ENCODE measurements at places on chromosomes 1 and 21.

DNA sequence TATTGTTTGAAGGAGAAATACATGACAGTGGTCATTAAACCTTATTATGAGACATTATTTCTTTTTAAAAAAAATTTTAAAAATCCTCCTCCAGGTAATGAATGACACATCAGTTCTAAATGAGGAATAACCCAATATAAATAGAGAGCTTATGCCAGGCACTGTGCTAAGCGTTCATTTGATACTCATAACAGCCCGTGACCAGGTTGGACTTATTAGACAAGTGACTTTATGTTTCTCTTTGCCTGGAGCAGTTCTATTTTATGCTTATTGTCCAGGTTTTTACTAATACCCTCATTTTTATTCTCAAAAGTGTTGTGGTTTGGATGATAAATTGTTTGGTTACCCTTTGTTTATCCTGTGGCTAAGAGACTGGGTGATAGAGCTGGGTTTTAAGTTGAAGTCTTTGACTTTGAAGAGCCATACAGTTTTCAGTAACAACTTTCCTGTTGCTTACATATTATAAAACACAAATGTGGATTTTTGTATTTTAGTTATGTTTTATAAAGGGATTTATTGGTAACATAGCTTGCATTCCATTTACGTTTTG, 84.2 kb downstream of the RABGAP1L start:
- DNase-seq: no peak

- no peak for DNase-seq
Observed at GRCh38 chr1:225533238-225533637, 105.4 kb upstream of the LBR start.

DNA sequence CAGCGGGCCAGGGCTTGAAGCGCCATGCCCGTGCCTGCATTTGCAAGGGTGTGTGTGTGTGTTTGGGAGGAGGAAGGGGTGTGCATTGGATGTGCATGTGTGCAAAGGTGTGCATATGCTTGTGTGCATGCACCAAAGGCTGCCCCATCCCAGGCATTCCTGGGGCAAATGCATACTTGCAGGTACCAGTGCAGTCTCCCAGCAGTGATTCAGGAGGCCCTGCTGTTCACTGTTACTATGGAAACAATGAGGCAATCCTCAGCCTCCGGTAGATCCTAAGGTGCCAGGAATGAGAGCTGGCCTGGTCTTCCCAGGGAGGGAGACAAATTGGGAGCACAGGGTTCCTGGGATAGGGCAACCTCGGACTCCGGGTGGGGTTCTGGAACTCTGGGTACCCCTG, 7.5 kb upstream of the FNDC5 start:
- no peak for DNase-seq

DNA sequence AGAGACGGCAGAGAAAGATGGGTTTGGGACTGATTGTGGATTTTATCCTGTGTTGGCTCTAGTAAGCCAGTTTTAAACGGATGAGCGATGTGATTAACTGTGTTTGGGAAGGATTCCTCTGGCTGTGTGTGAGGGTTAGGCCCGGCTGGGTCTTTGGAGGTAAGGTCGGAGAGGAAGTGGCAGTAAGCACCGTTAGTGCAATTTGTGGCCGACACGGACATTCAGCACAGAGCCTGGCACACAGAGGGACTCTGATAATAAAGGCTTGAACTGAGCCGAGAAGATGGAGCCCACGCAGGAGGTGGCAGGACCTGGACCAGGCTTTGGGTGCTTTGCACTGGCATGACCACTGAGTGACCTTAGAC, 1.3 kb downstream of the MTFR1L start:
- no peak for DNase-seq

DNA sequence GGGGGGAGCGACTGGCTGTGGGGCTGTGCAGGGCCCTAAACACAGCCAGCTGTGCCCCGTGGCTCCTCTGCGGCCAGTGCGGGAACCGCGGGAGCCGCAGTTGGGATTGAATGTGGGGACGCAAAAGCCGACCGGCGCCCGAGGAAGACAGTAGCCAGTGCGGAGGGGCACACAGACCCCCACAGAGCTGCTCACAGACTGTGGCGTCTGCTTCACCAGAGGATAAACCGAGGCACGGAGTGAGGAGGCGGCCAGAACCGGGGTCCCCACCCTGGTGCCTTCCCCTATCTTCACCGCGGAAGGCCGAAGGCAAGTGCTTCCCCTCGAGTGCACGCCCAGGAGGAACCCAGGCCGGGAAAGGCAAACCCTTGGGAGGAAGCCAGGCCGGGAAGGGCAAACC, 8.7 kb upstream of the TMEM52 start:
- no peak for DNase-seq

DNA sequence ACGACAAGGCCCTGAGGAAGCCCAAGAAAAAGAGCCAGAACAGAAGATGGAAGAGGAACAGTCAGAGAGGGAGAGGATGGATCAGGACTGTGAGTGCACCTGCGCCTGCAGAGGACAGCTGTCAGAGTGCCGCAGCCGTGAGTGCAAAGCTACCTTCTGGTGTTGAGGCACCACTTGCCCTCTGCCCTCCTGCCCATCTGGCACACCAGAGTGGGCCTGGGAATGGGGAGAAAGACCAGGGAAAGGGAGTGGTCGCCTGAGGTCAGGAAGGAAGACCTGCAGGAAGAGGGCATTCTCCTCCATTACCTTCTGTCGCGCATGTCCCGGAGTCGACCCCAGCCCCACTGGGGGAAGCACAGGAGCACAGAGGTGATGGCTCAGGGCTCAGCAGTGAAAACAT, 26.2 kb downstream of the VASH2 start:
- no peak for DNase-seq

GRCh38 chr1:25608488-25609178, 8.0 kb upstream of the MAN1C1 start:
- DNase-seq: peak; percentile 89

- no peak for DNase-seq
Observed at GRCh38 chr1:94475232-94475631, 57.0 kb downstream of the ABCD3 start.

DNA sequence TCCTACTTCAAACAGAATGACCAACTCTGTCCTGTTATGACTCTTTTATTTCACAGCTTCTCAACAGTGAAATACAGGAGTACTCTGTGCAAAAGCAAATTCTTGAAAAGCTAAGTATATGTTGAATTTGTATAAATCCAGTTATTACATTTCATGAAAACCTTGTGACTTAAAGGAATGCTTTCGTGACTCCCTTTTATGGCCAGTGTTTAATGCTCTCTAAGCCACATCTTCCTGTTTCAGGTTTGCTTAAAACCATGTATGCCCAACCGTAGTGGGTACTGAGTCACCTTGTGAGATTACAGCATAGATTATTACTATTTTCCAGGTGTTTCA, 40.2 kb upstream of the KIF1B start:
- no peak for DNase-seq

DNA sequence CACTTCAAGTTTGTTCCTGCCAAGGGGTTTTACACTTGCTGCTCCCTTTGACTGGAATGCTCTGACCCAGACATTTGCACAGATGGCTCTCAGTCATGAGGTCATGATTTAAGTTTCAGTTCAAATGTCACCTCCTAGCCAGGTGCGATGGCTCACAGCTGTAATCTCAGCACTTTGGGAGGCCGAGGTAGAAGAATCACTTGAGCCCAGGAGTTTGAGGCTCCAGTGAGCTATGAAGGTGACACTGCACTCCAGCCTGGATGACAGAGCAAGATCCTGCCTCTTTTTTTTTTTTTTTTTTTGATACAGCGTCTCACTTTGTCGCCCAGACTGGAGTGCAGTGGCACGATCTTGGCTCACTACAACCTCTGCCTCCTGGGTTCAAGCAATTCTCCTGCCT, 4.5 kb upstream of the ZMYM4 start:
- DNase-seq: no peak

DNA sequence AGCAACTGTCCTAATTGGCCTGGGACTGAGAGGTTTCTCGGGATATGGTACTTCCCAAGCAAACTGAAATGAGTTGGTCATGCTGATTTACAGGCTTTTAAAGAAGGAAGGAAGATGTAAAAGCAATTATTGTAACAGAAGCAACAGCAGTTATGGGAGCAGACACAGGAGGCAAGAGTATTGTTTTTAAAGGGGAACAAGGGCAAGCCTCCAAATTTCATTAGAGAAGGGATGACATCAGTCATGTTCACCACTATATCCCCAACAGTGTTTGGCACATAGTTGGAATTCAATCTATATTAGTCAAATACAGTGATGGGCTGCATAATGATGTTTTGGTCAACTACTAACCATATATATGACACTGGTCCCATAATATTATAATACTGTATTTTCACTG, 46.0 kb upstream of the JUN start:
- DNase-seq: no peak

- no peak for DNase-seq
Observed at GRCh38 chr1:105088166-105088565, 1338.5 kb downstream of the AMY1C start.

DNA sequence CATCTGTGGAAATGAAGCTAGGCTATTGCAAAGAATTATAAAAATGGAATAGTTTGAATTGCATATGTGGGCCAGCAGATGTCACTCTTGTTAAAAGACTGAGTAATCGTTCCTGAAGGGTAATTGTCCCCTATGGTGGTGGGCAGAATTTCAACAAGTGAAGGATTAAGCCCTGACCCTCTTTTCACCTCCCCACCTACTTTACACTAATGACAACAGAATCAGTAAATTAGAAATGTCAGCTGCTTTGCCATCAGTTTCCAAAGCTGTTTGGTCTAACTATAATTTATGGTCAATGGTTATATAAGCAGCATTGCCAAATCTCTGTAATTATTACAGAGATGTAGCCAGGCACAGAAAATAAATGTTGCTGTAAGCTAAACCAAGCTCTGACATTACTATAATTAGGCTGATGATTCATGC, 898.6 kb downstream of the AMY1C start:
- DNase-seq: no peak

DNA sequence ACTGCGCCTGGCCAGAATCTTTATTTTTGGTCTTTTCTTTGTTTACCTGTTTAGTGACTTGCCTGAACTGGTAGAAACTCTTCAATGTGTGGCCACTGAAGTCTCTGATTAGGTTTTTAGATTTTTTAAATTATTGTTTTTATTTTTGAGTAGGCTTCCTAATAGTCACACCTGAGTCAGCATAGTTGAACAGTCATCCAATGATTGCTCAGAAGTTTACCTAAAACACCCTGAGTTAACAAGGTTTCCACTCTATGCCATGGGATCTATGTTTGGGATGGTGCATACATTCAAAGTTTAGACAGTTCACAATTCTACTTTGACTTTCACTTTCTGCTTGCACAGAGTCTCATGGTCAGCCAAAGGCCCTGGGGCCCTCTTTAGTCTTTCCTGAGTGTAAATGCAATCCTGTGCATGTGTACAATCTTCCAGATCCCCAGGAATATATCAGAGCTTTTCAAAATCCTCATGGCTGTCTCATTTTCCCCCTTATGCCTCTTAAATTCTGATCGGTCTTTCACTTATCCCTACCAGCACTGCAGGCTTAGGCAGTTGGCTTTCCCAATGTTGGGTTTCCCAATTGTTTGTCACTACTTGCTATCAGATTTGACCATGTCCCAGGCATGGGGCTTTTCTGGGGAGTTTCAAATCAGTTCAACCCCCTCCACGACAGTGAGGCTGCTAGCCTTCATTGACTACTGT, 114.4 kb upstream of the RAB3GAP2 start:
- no peak for DNase-seq

- no peak for DNase-seq
Observed at GRCh38 chr1:41598325-41598724, 113.8 kb upstream of the EDN2 start.

DNA sequence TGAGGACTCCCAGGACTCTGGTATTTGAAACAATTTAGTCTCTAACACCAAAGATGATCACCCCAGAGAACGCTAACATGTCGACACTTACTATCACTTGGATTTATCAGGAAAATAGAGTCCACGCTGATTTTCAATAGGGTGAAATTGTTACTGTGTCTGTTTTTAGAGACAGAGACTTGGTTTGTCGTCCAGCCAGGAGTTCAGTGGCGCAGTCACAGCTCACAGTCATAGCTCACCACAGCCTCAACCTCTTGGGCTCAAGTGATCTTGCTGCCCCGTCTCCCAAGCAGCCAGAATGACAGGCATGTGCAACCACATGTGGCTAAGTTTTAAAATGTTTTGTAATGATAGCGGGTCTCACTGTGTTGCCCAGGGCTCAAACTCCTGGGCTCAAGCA, 5.3 kb downstream of the SSU72 start:
- no peak for DNase-seq

GRCh38 chr1:103497404-103497803, 28.1 kb upstream of the RNPC3 start:
- no peak for DNase-seq

DNA sequence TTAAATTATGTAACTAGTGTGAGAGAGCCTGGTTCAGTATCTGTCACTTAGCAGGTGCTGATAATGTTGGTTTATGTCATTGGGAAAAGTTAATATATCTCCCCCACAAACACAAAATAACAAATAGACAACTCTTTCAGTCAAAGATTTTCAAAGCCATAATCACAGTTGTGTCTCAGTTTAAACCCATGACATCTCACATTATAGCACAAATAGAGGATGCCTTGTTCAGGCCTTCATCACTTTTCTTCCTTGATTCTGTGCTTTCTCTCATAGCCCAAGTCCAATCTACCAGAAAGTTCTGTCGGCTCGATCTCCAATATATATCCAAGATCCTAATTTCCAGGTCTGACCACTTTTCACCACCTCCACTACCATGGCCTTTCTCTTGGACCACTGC, 6.2 kb upstream of the EPS15 start:
- no peak for DNase-seq

GRCh38 chr1:231187571-231187970, 25.7 kb downstream of the TRIM67 start:
- DNase-seq: no peak

DNA sequence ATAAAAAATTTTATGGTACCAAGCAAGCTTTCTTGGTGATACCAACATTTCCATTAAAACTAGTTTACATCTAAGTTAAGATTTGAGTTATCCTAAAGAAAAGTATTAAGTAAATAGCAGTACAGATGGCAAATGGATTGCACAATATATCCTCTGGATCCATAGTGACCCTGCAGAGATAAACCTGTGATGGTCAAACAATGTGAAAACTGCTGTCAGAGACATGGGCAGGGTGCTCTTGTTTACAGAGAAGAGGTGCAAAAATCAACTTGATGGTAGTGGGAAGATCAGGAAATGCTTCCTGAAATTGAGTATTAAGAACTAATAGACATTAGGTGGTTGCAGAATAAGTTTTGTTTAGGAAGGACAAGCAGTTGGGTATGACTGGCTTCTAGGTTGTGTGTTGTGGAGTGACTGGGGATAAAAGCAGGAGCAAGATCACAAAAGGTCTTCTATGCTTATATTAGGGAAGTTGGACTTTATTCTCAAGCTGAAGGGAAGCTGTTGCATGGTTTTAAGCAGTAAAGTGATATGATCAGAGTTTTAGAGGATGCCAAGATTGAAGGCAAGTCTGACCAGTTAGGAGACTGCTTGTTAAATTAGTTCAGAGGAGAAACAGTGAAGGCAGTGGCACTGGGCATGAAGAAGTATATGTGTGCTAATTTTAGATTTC, 9.9 kb downstream of the TTC3 start:
- no peak for DNase-seq

DNA sequence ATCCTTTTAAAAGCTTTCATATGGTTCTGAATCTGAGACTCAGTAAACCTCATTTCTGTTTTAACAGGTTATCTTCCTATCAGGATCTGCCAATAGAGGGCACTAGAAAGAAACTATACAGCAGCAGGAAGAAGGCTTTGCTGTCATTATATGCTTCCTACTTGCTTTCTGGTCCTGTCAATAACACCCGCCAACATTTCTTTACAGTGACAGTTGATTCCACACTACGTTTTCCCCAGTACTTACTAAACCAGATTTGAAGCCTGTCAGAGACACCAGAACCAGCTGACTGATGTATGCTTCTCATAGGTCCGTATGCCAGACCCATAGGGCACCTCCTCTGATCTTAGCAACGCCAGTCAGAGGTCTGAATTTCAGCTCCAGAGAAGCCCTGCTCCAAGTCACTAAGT, 341.0 kb upstream of the NEGR1 start:
- DNase-seq: no peak

Measured in activated CD4-positive, alpha-beta T cell treated with anti-CD3 and anti-CD28 coated beads, Interleukin-2, amount 50 U/mL, for 4 hours (primary cell).